ENCODE measurements at places on chromosomes 6 and 20. TPM values are rescaled to one million over a fixed set of nuclear protein-coding genes. Genes with fewer than 3 reads are reported as not detected.

Gene SEL1L2
- total RNA-seq = not detected

Gene MLIP
- total RNA-seq = not detected

DNA sequence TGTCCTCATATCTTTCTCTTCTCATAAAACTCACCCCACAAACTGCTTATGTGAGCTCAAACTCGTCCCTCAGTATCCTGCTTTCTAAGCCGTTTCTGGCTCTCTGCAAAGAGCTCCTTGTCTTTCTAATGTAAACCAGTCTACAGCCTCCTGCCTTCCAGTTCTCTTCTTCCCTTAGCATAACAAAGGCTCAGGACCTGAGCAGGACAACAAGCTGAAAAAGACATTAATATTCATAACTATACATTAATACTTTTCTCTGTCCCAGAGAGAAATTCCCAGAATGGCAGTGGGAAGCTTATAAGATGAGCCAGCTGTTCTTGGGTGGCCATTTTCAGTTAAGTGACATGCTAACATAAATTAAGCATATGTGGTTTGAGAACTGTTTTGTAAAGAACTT lies 207.0 kb upstream of the TCF21 start:
- DNase-seq = no peak

Gene CRISP3
- total RNA-seq = not detected

GRCh38 chr20:38501858-38502436 lies 29.3 kb downstream of the RALGAPB start:
- no peak for DNase-seq

- DNase-seq = no peak
These were observed 7.3 kb upstream of the YTHDF1 start for GRCh38 chr20:63223121-63223825.

Gene RPN2
- total RNA-seq = 164 TPM

DNA sequence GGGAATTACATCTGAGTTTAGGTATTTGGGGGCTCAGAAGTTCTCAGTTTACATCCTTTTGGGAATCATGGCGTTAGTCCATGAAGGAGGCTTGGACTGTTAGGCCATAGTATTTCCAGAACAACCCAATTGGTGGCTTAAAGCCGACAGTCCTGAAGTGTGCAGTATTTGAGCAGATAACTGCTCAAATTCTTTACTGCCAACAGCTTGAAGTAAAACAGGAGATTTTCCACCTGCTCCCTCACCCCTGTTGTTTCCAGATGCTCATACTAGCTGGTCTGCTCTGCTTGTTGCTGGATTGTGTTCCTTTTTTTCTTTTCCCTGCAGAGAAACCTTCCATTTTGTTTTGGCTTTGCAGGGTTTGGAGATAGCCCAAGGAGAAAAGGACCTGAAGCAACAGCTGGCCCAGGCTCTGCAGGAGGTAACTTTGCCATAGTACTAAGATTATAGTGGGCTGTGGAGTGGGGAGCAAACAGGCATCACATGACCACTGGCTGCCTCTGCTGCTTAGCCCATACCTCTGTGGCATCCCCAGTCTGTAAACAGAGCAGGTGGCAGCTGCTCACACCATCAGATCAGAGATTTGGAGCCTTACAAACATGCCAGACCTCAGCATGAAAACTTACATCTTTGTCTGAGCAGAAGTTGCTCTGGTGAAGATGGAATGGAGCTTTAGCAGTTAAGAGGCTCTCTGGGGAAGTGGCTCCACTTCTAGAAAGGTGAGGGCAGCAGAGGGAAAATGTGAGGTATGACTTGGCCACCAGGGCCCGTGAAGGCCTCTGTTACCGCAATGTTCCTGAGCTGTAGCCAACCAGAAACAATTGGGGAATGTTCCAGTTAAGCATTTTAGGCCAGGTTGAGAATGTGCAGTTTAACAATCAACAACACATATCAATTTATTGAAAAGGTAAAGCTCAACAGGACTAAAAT lies 17.6 kb downstream of the RNF8 start:
- DNase-seq = no peak

Gene TNFRSF21
- 1.8 TPM for total RNA-seq

GRCh38 chr20:47682028-47682783 lies 103.1 kb downstream of the SULF2 start:
- no peak for DNase-seq

Gene GATA5
- total RNA-seq = not detected

DNA sequence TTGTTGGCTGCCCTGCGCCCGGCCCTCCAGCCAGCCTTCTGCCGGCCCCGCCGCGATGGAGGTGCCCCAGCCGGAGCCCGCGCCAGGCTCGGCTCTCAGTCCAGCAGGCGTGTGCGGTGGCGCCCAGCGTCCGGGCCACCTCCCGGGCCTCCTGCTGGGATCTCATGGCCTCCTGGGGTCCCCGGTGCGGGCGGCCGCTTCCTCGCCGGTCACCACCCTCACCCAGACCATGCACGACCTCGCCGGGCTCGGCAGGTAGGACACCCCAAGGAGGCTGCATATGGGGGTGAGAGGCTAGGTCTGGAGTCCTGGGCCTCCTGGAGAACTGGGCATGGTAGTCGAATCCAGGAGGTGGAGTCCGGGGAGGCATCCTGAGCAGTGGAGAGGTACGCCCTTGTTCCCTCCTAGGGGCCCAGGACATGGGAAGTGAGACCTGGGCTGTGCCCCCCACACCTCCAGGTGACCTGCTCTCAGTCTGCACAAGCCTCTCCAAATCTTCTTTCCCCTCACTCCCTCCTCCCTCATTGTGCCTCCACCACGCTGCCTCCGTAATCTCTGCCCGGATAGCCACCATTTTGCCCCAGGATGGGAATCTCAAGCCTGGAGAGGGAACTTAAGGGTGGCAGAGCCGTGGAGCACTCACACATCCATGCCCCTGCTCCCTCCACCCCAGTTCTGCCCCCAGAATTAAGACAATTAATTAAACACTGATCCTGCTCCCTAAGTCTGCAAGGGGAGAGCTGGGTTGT lies 541 bp downstream of the CDC25B start:
- no peak for DNase-seq
